ENCODE measurements at places on chromosomes 4 and X.

DNA sequence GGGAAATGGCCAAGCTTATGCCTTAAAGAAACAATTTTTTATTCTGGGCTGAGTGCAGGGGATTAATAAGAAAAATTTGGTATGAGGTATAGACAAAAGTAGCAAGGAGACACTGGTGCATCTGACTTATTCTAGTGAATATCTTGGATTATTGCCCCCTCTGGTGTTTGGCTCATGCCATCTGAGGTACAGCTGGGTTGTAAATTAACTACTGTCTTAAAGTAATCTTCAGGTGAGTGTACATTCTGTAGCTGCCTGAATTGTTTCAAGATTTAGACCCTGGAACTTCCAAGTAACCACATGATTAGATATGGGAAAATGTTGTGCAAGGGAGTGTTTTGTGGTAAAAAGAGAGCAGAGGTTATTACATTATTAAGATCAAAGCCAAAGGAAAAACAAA, 988.7 kb downstream of the FAM133A start:
- DNase-seq = no peak

DNA sequence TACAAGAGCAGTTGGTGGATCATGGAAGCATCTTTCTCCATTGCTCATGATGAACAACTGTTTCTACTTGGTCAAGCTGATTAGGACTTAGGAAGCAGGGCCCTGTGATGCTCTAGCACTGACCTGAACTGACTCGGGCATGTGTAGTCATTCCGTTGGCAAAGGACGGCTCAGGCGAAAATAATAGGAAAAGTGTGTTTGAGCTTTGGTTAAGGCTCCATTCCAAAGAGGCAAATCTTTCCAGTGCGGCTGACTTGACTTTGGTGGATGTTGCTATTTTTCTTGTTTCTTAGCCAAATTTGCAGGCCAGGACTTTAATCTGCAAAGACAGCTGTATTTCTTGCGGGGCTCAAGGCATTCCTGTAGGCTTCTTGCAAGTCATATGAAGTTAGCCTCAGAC, 39.5 kb downstream of the ZNF518B start:
- no peak for DNase-seq

DNA sequence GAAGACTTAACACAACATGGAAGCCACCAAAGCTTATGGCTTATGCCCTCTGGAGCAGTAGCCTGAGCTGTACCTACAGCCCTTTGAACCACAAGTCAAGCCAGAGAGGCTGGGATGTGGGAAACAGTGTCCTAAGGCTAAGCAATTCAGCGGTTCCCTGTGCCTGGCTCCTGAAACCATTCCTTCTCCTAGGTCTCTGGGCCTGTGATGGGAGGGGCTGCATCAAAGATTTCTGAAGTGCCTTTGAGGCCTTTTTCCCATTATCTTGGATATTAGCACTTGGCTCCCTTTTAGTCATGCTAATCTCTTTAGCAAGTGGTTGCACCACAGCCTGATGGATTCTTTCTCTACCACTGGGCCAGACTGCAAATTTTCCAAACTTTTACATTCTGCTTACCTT, 140.5 kb upstream of the NUDT10 start:
- no peak for DNase-seq

- peak; percentile 64 for DNase-seq
These were observed 173.8 kb downstream of the NSUN7 start for GRCh38 chr4:40923316-40924095.

DNA sequence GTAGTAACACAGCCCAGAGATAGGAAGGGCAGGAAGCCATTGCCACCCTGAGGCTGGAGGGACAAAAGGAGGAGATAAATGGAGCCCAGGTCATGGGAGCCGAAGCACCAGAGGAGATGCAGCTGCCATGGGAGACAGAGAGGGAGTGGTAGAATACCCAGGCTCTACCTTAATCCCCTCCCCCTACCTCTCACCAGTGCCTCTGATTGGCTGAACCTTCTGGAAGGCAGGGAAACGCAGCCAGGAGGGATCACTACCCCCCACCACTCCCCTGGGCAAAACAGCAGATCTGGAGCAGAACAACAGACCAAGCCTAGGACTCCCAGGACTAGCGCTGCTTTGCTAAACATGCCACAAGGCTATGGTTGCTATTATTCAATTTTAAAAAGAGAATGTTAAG, 114.2 kb downstream of the ZNF827 start:
- DNase-seq = no peak

DNA sequence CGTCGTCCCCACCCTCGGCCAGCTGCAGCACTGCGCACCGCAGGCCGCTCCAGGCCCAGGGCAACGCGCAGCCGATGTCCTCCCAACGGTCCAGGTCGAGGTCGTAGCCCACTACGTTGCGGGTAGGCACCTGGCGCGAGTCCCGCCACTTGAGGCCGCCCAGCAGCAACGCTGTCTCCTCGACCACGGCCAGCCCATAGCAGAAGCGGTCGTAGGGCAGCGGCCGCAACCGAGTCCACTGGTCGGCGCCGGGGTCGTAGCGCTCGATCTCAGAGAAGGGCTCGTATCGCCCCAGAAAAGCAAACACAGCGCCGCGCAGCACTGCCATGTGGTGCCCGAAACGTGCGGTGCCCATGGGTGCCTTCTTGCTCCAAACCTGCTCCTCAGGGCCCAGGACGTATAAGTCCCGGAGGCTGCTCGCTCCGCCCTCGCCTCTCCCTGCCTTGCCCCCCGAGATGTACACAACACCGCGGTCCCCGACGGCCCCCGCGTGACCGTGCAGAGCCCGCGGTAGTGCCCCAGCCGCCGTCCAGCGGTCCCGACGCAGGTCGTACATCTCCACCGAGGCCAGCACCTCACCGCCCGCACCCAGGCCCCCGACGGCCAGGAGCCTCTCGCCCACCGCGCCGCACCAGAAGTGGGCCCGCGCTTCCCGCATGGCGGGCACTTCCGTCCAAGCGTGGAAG, 2.1 kb downstream of the KLHL34 start:
- no peak for DNase-seq

GRCh38 chrX:30275498-30275897, 28.6 kb downstream of the MAGEB1 start:
- DNase-seq = peak; percentile 11

DNA sequence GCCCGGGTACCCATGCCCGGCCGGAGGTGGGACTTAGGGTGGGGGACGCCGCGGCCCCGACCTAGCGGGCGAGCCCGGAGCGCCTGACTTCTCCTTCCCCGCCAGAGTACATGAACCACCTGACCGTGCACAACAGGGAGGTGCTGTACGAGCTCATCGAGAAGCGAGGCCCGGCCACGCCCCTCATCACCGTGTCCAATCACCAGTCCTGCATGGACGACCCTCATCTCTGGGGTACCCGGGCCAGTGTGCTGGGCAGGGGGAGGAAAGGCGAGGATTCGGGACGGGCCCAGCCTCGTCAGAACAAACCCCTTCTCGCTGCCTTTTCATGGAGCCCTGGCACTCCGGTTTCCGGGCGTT, 622 bp downstream of the TAFAZZIN start:
- DNase-seq = peak; percentile 74

- DNase-seq = no peak
These were observed 264.5 kb upstream of the ANKRD50 start for GRCh38 chr4:124977045-124977444.

- peak; percentile 65 for DNase-seq
These were observed 64.9 kb upstream of the FRMPD3 start for GRCh38 chrX:107384397-107385105.

- peak; percentile 80 for DNase-seq
These were observed 86.1 kb downstream of the CPE start for GRCh38 chr4:165464813-165465381.

- DNase-seq = no peak
These were observed 81.9 kb downstream of the HMGB2 start for GRCh38 chr4:173252024-173252935.

GRCh38 chr4:128162434-128162833, 101.3 kb downstream of the LARP1B start:
- no peak for DNase-seq

- DNase-seq = no peak
These were observed 2.9 kb downstream of the GRXCR1 start for GRCh38 chr4:42895452-42895851.

GRCh38 chrX:147875866-147876596, 35.7 kb upstream of the FMR1 start:
- DNase-seq = no peak

GRCh38 chr4:99722006-99722405, 64.4 kb upstream of the C4orf54 start:
- no peak for DNase-seq

GRCh38 chr4:2795300-2795892, 2.5 kb downstream of the SH3BP2 start:
- no peak for DNase-seq

- peak; percentile 2 for DNase-seq
These were observed 765 bp upstream of the DGKK start for GRCh38 chrX:50471390-50471789.

- DNase-seq = no peak
These were observed 25.7 kb upstream of the C1QTNF7 start for GRCh38 chr4:15402146-15402545.
